SJSA1 (cell line): ENCODE measurements at places on chromosomes 4 and X. TPM values are rescaled to one million over a fixed set of nuclear protein-coding genes. Genes with fewer than 3 reads are reported as not detected.

Gene HSFX4
- not detected in 2 replicates for total RNA-seq

Gene UGT2B7
- total RNA-seq = not detected in 2 replicates

Gene ADH4
- total RNA-seq = not detected in 2 replicates

Gene MYOZ2
- total RNA-seq = 0.09 TPM in 1 of 2 replicates, not detected in the other
